ENCODE measurements at places on chromosomes 3 and 15. TPM values are rescaled to one million over a fixed set of nuclear protein-coding genes. Genes with fewer than 3 reads are reported as not detected.

GRCh38 chr3:9915254-9916141 is 1.4 kb upstream of the IL17RC start:
- peak overlapping the region; percentile 56 for H3K27ac ChIP-seq
- DNase-seq: peak; percentile 60
- peaks cover 13% of the 10 kb centered on the region for H3K4me1 ChIP-seq
- H3K36me3 ChIP-seq: peaks cover 2% of the 10 kb centered on the region
- H3K4me3 ChIP-seq: peak overlapping the region; percentile 74

- H3K27ac ChIP-seq: no peak overlapping the region
- no peak overlapping the region for H3K4me3 ChIP-seq
- H3K27me3 ChIP-seq: no peaks in the 10 kb centered on the region
- peaks cover 49% of the 10 kb centered on the region for H3K36me3 ChIP-seq
These were observed 100.8 kb upstream of the NEDD4 start for GRCh38 chr15:56094171-56094570.

DNA sequence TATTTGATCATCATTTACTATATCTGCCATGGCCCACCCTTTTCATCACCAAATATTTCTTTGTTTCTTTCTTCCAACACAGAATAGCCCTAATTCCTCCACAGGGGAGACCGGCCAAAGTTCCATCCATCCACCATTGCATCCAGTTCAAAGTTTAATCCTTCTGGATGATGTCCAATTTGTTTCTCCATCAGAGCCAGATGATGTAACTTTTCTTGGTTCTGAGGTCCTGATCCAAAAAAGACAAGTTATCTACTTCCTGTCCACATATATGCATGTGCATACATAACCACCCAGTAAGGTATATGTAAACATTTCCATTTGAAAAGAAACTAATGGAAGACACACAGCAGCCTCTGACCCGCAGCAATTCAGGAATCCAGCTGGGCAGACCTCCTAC is 237.3 kb downstream of the SHOX2 start:
- DNase-seq: no peak
- H3K27ac ChIP-seq: no peak overlapping the region
- H3K4me3 ChIP-seq: no peak overlapping the region
- H3K27me3 ChIP-seq: no peaks in the 10 kb centered on the region

DNA sequence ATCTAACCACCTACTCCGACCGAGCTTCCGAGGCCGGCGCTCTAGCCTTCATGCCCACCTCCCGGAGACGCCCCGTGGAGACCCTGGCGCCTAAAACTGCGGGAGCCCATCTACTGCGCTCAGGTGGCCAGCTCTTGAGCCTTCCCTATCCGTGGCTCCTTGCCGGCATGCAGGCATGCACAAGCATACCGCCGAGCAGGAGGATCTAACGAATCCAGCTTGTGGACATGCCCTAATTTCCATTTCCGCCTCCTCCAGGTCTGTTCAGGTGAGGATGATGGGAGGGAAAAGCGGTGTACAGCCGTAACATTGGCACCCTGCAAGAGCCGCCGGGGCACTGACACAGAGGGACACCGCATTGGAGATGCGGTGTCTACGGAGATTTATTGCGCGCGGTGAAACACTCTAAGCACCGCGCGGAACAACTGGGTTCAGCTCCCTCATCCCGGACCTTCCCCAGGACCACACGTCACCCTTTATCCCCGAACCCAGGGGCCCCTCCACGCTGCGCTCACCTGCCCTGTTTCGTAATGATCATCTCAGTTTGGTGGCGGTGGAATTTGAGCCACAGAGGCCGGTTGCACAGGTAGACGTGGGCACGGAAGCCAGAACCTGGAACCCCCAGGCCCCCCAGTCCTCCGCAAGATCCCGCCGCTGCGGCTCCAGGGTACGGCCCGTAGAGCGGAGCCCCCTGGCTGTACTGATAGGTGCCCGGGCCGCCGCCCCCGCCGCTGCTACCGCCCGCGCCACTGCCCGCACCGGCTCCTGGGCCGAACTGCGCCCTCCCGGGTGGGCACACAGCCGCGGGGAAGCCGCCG is 1.0 kb downstream of the EOMES start:
- H3K4me1 ChIP-seq: peaks cover 30% of the 10 kb centered on the region
- no peak overlapping the region for H3K27ac ChIP-seq
- peak overlapping the region; percentile 77 for H3K4me3 ChIP-seq
- H3K36me3 ChIP-seq: no peaks in the 10 kb centered on the region
- DNase-seq: peak; percentile 41

- H3K27me3 ChIP-seq: peaks cover 9% of the 10 kb centered on the region
- no peaks in the 10 kb centered on the region for H3K36me3 ChIP-seq
- H3K4me3 ChIP-seq: no peak overlapping the region
- no peak for DNase-seq
- H3K27ac ChIP-seq: no peak overlapping the region
These were observed 12.1 kb downstream of the PRR23E start for GRCh38 chr3:127204841-127205582.

DNA sequence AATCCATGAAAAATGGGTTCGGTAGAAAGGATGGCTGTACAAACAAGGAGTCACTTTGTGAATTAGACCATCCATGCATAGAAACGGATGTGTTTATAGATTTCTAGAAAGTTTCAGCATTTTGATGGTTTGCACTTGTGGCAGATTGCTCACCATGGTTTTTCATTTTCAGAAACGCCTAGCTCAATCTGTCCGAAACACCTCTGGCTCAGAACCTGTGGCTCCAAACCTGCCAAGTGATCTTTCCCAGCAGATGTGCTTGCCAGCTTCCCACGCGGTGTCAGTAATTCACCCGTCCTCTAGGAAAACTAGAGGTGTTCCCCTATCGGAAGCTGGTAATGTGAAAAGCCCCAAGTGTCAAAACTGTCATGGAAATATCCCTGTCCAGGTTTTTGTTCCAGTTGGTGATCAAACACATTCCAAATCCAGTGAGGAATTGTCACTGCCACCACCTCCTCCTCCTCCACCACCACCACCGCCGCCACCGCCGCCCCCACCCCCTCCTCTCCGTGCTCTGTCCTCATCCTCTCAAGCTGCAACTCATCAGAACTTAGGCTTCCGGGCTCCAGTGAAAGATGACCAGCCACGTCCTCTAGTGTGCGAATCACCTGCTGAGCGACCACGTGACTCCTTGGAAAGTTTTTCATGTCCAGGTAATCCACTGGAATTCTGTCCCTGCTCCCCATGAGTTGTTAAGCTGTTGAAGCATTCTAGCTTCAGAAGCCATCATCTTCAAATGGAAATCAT is 21.2 kb downstream of the WHAMM start:
- peaks cover 50% of the 10 kb centered on the region for H3K36me3 ChIP-seq
- no peak overlapping the region for H3K27ac ChIP-seq
- peaks cover 26% of the 10 kb centered on the region for H3K4me1 ChIP-seq

- no peak for DNase-seq
- H3K4me3 ChIP-seq: no peak overlapping the region
- no peaks in the 10 kb centered on the region for H3K27me3 ChIP-seq
- peaks cover 20% of the 10 kb centered on the region for H3K36me3 ChIP-seq
- H3K27ac ChIP-seq: no peak overlapping the region
- peaks cover 33% of the 10 kb centered on the region for H3K4me1 ChIP-seq
These were observed 211.0 kb downstream of the TNIK start for GRCh38 chr3:171249245-171249644.

- no peak for DNase-seq
- no peak overlapping the region for H3K4me3 ChIP-seq
- H3K36me3 ChIP-seq: peaks cover 32% of the 10 kb centered on the region
- H3K27ac ChIP-seq: no peak overlapping the region
These were observed 42.7 kb upstream of the DCUN1D1 start for GRCh38 chr3:183022936-183023516.

GRCh38 chr3:17775073-17775472 is 32.6 kb upstream of the TBC1D5 start:
- peak; percentile 64 for DNase-seq
- peaks cover 44% of the 10 kb centered on the region for H3K4me1 ChIP-seq
- peaks cover 48% of the 10 kb centered on the region for H3K36me3 ChIP-seq
- H3K27ac ChIP-seq: peak overlapping the region; percentile 85
- peaks cover 12% of the 10 kb centered on the region for H3K27me3 ChIP-seq

- H3K27ac ChIP-seq: no peak overlapping the region
- no peak for DNase-seq
- no peaks in the 10 kb centered on the region for H3K36me3 ChIP-seq
These were observed 33.8 kb downstream of the AMOTL2 start for GRCh38 chr3:134340362-134340981.

GRCh38 chr3:151818361-151818760 is 4.4 kb downstream of the AADAC start:
- no peaks in the 10 kb centered on the region for H3K36me3 ChIP-seq
- no peak overlapping the region for H3K4me3 ChIP-seq
- peaks cover 10% of the 10 kb centered on the region for H3K27me3 ChIP-seq
- H3K27ac ChIP-seq: no peak overlapping the region
- DNase-seq: no peak

DNA sequence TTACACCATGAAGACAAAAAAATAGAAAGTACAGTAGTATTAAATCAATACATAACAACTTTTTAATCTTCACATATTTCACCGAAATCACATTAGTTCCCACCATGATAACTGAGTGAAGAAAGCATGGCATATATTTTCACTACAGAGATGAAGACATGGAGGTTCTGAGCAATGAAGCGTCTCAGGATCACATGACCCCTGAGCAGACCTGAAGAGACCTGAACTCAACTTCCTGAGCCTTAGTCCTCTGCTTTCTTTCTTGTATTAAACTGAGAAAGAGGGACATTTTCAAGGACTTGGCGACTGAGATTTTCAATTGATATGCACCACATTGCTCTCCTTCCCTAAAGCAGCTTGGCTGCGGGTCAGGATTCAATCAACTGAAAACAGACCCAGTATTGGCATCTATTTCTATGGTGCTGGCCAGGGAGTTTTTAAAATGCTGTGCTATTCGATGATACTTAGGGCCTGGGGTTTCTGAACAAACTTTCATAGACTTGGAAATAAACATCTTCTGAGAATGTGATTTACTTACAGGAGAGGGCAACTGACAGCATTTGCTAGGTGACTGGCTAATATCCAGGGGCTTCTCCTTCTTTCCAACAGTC is 165.1 kb downstream of the LSAMP start:
- H3K4me1 ChIP-seq: no peaks in the 10 kb centered on the region
- no peak for DNase-seq
- H3K4me3 ChIP-seq: no peak overlapping the region
- no peak overlapping the region for H3K27ac ChIP-seq
- no peaks in the 10 kb centered on the region for H3K36me3 ChIP-seq

GRCh38 chr3:188446766-188447165 is 292.8 kb downstream of the LPP start:
- H3K27ac ChIP-seq: peak overlapping the region; percentile 10
- no peak for DNase-seq
- H3K4me1 ChIP-seq: peaks cover 20% of the 10 kb centered on the region
- H3K36me3 ChIP-seq: peaks cover 30% of the 10 kb centered on the region
- no peak overlapping the region for H3K4me3 ChIP-seq

GOLGA8J gene
- 0.80 TPM for total RNA-seq

GATA2 gene
- total RNA-seq: not detected

CPN2 gene
- not detected for total RNA-seq

TUSC7 gene
- total RNA-seq: not detected

KBTBD13 gene
- total RNA-seq: not detected

POPDC2 gene
- total RNA-seq: 4.5 TPM

Data from activated naive CD8-positive, alpha-beta T cell treated with anti-CD3 and anti-CD28 coated beads, Interleukin-2, amount 10 ng/mL, durations not matched to agents 7 days and 5 days (primary cell).